ENCODE measurements at places on chromosomes 1 and 21.

- no peak for DNase-seq
These were observed 50.1 kb downstream of the IARS2 start for GRCh38 chr1:220144051-220144450.

DNA sequence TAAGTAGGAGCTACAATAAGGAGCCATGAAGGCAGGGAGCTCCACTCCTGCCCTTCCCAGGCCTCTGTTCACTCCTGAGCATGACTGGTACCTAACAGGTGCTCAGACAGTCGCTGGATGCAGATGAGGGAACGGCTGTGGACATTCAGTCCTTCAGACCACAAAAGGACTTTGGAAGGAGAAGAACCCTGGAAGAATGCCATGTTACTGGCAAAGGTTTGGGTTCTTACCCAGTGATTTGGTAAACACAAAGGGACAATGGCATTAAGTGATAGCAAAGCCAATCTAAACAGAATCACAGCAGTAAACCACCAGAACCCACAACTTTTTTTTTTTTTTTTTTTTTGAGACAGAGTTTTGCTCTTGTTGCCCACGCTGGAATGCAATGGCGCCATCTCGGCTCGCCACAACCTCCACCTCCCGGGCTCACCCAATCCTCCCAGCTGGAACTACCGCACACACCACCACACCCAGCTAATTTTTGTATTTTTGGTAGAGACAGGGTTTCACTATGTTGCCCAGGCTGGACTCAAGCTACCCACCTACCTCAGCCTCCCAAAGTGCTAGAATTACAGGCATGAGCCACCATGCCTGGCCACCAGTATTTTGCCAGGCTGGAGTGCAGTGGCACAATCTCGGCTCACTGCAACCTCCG lies 7.5 kb upstream of the CBR3 start:
- DNase-seq: no peak

DNA sequence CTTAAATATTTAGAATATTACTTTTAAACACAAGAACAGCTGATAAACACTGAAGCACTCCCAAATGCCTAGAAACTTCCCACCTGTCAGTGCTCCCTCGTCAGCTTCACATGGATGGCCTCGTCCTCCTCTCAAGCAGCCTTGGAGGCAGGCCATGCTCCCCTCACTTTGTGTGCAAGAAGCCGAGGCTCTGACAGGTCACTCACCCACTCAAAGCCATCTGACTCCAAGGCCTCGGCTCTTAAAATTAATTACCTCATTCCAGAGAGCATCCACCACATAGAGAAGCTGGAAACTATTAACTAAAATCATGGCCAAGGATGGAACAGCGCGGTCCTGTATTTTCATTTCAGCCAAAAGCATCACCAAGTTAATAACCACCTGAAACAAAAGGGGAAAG lies 17.8 kb downstream of the LBR start:
- no peak for DNase-seq

DNA sequence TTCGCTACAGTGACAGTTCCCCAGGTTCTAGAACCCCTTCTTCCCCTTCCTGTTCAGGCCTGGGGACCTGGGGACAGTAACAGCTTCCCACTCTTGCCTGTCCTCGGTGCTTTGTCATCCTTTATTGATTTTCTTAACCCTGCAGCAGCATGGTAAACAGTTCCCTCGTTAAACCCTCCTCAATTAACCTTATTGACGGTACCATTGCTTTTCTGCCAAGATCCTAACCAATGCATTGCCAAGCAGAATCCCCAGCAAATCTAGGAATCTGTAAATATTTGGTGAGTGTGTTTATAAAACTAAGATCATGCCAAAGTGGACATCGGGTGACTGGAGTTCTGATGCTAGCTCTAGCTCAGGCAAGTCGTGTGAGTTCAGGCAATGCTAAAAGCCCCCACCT lies 99.6 kb upstream of the KAZN start:
- no peak for DNase-seq

- DNase-seq: no peak
These were observed 12.6 kb downstream of the KCND3 start for GRCh38 chr1:111976842-111977241.
